Left renal pelvis (tissue), 4 donors: ENCODE measurements at places on chromosomes 3 and 15.

- no peak for DNase-seq
Observed at GRCh38 chr3:192082730-192083660, 622.0 kb downstream of the PYDC2 start.

GRCh38 chr15:92480361-92480760 is 86.7 kb downstream of the ST8SIA2 start:
- no peak for DNase-seq

GRCh38 chr3:172803489-172803888 is 53.0 kb downstream of the ECT2 start:
- DNase-seq, result no peak

DNA sequence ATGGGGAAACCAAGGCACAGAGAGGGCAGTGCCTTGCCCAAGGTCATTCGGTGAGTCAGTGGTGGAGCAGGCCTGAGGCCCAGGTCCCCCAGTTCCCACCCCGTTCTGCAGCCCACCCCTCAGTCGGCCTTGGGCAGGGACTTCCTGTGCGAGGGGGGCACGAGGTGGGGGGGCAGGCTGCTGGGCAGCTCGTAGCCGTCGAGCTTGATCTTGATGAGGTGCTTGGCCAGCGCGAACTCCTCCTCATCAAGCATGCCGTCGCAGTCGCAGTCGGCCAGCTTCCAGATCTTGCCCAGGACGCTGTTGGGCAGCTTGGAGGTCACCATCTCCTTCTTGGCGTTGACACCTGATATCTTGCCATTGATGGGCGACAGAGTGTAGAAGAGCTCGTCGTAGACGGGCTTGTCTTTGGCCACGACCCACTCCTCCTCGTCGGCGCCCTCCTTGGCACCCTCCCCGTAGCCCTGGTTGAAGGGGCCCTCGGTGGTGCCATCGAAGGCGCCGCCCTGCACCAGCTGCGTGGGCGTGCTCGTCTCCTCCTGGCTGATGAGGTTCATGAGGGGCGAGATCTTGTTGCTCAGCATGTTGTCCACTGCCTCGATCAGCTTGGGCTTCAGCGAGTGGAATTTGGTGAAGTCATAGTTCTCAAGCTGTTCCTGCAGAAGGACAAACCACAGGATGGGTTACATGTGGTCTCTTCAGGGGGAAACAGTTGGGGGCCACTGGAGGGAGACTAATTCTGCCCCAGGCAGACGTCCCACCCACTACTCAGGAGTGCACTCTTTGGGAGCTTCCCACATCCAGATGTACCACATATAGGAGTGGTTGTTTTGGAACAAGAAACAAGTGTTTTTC is 6.9 kb upstream of the SPTBN5 start:
- DNase-seq, result no peak

GRCh38 chr3:14597266-14597665 is 54.3 kb upstream of the CCDC174 start:
- no peak for DNase-seq

DNA sequence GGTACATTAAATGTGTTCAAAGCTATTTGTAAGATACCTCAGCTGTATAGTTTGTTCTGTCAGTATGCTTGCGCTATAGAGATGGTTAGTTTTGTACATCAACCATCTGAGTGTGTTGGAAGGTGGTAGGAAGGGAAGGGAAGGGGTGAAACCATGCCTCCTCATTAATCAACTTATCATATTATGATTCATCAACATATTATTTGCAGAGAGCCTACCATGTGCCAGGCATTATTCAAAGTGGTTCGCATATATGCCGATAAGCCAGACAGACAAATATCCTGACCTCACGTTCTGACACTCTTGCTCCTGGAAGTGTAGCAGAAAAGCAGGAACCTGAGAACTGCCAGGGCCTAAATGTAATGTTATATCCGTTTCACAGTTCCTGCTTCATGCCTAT is 248.1 kb upstream of the NR2E3 start:
- no peak for DNase-seq

DNA sequence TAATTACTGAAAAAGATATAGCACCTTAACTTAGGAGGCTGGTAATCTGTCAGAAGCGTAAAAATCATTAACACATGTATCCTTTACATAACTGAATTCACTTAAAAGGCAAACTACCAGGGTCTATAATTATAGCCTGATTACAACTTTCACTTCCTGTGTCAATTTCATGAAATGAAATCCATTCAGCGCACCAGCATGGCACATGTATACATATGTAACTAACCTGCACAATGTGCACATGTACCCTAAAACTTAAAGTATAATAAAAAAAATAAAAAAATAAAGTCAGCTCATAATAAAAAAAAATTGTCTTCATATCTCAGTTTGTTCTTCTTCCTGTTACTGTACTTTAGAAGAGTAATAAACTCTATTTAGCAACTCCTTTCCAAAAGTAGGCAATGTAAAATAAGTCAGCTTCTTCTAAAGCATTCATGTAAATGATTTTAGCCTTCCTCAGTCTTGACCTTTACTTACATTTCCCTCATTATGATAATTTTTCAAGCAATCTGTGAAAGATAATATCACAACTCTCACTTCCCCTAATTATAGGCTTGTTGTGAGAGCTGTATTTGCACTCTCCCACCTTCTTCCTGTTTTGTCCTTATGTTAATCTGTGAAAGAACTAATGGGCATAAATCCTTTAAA is 50.1 kb downstream of the KBTBD8 start:
- DNase-seq, result no peak

DNA sequence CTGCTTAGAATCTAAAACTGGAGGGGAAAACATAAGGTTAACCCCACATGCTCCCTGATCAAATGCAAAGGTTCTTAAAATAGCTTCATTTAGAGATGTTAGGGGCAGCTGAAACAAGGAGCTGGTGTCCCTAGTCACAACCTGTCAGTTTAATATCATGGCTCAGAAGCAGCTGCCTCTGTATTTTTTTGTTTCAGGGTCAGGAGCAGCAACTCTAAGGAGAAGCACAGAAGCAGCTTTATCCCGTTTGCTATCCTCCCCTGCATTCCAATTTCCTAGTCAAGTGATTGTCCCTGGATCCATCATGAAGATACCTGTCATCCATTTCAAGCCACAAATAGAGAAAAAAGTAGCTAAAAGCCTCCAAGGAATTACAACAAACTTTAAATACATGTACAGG is 4.1 kb downstream of the FILIP1L start:
- DNase-seq, result no peak

DNA sequence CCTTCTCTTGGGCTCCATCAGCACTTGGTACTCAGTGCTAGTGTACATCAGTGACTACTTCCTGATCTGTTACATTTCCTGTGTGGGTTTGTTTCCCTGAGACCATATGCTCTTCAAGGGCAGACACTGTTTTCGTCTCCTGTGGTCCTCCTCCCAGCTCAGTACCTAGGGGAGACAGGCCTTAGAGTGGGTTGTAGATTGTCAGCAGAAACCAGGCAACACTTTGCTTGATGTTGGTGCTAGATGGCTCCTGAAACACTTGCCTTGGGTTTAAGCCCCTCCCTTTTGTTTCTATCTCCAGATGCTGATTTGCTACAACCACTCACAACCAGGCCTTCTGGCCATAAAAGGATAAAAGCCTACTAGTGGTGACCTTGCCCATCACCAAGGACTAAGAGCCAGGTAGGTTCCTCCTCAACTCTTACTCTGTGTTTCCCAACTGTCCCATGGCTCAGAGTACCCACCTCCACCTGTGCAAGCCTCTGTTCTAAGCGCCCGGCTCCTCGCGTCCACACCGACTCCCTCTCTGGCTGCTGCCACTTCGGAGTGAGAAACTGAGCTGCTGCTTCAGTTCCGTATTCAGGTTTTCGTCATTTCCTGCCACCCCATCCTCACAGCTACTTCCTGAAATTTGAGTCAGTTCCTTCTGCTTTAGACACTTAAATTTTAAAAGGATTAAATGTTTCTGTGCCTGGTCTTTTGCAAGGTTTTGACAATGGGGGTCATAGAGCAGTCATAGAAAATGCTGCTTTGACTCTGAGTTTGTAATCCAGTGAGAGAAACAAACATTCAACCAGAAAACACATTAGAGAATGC is at the start of gene HCLS1:
Gene HCLS1, minus strand, starts transcription at position 548 of the 816 bp plus-strand sequence. CDS start 2,556 bp downstream, outside the sequence.
- DNase-seq, result no peak

DNA sequence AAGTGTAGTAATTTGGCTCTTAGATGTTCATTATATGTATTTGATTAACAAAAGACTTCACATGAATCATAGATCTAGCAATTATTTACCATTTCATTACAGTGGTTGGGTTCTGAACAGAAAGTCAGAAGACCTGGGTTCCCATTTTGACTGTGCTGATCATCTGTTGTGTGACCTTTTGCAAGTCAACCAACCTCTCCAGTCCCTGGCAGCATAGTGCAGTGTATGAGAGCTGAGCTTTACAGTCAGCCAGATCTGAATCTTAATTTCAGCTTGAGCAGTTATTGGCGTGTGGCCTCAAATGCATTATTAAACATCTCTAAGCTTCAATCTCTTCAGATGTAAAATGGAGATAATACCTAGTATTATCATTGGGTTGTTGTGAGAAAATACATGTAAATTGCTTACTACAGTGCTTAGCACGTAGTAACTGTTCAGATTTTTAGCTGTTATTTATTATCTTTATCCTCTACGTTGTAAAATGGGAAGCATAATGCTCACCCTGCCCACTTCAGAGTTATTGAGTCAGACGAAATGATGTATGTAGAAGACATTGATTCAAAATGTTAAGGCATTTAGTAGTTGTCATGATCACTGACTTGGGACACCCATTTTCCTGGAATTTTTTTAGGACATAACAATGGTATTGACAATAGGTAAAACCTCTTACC is 104.0 kb downstream of the KLHL25 start:
- DNase-seq, result no peak
